ENCODE measurements at places on chromosomes 1 and 21. TPM values are rescaled to one million over a fixed set of nuclear protein-coding genes. Genes with fewer than 3 reads are reported as not detected.
A peak's percentile ranks its signal among the peaks of the same experiment; 100 is the strongest.

S100B gene
- 1.0 TPM for total RNA-seq

PNRC2 gene
- total RNA-seq: 57.8 TPM

CAPN8 gene
- total RNA-seq: not detected

TAS1R1 gene
- total RNA-seq: not detected

TMOD4 gene
- total RNA-seq: 1.4 TPM

LDLRAD1 gene
- not detected for total RNA-seq

TNNI3K gene
- total RNA-seq: not detected

CLIC6 gene
- 0.30 TPM for total RNA-seq

GRCh38 chr21:44958471-44959191, 18.8 kb downstream of the SLX9 start:
- DNase-seq: peak; percentile 49
- H3K4me1 ChIP-seq: peaks cover 47% of the 10 kb centered on the region
- H3K27ac ChIP-seq: peak overlapping the region; percentile 28
- H3K27me3 ChIP-seq: no peaks in the 10 kb centered on the region
- peaks cover 6% of the 10 kb centered on the region for H3K36me3 ChIP-seq

DNA sequence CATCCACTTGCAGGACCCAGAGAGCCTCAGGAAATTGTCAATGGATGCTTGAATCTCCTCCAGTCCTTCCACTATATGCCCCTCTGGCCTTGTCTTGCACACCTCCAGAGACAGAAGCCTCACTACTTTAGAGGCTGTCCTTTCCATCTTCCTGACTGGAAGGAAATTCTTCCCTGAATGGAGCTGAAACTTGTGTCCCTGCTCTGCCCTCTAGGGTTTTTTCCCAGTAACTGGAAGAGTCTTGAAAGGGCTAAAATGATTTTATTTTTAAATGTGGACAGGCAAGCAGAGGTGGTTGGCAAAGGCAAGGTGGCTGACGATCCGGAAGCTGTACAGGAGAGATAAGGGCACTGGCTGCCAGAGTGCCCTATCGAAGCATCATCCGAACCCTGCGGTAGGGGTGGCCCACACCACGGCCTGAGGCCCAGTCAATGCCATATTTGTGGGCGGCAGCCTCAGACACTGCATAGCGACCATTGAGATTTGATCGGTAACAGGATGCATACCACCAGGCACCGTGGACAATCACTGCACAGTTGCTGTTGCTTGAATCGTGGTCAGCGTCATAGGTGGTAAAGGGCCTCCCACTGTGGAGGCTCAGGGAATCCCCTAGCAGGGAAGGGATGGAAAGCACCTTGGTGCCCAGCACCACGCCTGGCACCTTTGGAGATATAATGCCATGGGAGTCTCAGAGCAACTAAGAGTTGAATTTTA, 2.3 kb upstream of the MAP3K6 start:
- no peak overlapping the region for H3K4me3 ChIP-seq
- no peak overlapping the region for H3K27ac ChIP-seq
- no peaks in the 10 kb centered on the region for H3K36me3 ChIP-seq
- H3K27me3 ChIP-seq: no peaks in the 10 kb centered on the region
- peaks cover 15% of the 10 kb centered on the region for H3K4me1 ChIP-seq
- DNase-seq: no peak

DNA sequence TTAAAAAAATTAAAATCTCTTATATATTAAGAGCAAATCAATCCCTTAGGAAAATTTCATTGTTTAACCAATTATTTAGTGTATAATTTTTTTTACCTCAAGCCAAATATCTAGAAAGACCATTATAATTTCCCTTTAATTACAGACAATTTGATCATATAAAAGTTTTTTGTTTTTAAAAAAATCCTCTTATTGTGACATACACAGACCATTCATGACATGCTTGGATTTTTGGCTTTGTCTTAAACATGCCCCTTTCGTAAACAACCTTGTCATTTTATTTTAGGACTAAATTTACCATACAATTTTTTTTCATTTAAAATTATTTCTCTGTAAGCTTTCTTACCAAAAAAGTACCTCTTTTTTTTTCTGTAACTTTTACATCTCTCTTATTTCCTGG, 14.2 kb upstream of the CYP4B1 start:
- H3K27me3 ChIP-seq: no peaks in the 10 kb centered on the region
- no peak overlapping the region for H3K27ac ChIP-seq
- DNase-seq: no peak
- H3K36me3 ChIP-seq: no peaks in the 10 kb centered on the region

DNA sequence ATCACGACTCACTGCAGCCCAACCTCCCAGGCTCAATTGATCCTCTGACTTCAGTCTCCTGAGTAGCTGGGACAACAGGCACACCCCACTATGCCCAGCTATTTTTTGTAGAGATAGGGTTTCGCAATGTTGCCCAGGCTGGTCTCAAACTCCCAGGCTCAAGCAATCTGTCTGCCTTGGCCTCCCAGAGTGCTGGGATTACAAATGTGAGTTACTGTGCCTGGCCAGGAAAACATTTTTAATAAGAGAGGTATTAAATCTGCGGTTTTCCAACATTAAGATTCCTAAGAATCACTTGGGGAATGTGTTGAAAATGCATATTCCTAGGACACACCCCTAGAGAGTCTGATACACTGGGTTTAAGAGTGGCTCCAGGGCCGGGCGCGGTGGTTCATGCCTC, 8.7 kb downstream of the CSF1 start:
- H3K27me3 ChIP-seq: no peaks in the 10 kb centered on the region
- no peak overlapping the region for H3K27ac ChIP-seq
- peaks cover 3% of the 10 kb centered on the region for H3K36me3 ChIP-seq
- no peaks in the 10 kb centered on the region for H3K4me1 ChIP-seq
- no peak for DNase-seq

GRCh38 chr1:156387870-156388173, 18.8 kb downstream of the RHBG start:
- no peak overlapping the region for H3K27ac ChIP-seq
- no peak for DNase-seq
- H3K4me3 ChIP-seq: no peak overlapping the region
- peaks cover 26% of the 10 kb centered on the region for H3K27me3 ChIP-seq
- H3K36me3 ChIP-seq: no peaks in the 10 kb centered on the region

GRCh38 chr1:158564608-158565007, 5.8 kb downstream of the OR6P1 start:
- no peaks in the 10 kb centered on the region for H3K27me3 ChIP-seq
- no peaks in the 10 kb centered on the region for H3K4me1 ChIP-seq
- H3K27ac ChIP-seq: no peak overlapping the region
- no peak for DNase-seq
- no peaks in the 10 kb centered on the region for H3K36me3 ChIP-seq

GRCh38 chr1:193614817-193615216, 428.4 kb upstream of the B3GALT2 start:
- no peaks in the 10 kb centered on the region for H3K36me3 ChIP-seq
- DNase-seq: peak; percentile 44
- peak overlapping the region; percentile 15 for H3K27ac ChIP-seq
- no peaks in the 10 kb centered on the region for H3K27me3 ChIP-seq
- no peak overlapping the region for H3K4me3 ChIP-seq
- H3K4me1 ChIP-seq: no peaks in the 10 kb centered on the region

- no peaks in the 10 kb centered on the region for H3K4me1 ChIP-seq
- H3K27ac ChIP-seq: no peak overlapping the region
- no peaks in the 10 kb centered on the region for H3K27me3 ChIP-seq
These were observed 161.2 kb downstream of the HMCN1 start for GRCh38 chr1:185895208-185895900.

DNA sequence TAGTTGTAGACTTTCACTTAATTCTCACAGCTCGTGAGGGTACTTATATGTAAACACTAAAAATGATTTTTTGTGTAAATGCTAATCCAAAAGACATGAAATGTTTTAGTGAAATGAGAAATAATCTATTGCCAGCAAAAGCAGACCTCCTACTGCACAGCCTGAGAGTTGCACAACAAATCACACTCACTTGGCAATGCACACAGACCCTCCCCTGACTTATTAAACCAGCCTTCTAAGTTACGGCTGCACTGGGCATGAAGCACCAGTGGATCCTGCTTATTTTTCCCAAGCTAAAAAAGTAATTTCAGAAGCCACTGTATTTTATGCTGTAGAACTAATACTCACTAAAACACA, 10.3 kb downstream of the ERRFI1 start:
- H3K27me3 ChIP-seq: no peaks in the 10 kb centered on the region
- H3K27ac ChIP-seq: peak overlapping the region; percentile 53
- H3K36me3 ChIP-seq: peaks cover 38% of the 10 kb centered on the region

DNA sequence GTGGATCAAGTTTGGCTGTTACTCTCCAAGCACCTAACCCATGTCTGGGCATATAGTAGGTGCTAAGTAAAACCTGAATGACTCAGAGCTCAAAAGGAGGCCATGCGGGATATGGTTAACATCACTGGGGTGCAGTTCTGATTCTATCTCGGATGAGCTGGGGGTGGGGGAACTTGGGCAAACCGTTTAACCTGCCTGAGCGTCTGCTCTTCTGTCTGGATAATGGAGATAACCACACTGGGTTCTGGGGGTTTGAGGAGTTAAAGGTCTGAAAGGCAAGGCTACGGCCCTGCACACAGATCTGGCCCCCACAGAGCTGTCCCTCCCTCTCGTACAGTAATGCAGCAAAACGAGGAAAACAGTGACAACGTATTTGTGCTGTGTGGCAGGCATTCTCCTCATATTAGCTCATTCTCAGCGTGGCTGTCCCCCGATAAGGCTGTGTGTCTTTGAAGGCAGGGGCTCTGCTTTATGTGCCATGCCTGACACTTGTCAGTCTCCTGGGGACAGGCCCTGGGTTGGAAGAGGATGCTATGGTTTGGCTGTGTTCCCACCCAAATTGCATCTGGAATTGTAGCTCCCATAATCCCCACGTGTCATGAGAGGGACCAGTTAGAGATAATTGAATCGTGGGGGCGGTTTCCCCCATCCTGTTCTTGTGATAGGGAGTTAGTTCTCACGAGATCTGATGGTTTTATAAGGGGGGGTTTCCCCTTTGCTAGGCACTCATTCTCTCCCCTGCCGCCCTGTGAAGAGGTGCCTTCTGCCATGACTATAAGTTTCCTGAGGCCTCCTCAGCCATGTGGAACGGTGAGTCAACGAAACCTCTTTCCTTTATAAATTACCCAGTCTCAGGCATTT, 6.8 kb upstream of the ALDH4A1 start:
- no peak overlapping the region for H3K4me3 ChIP-seq
- H3K27me3 ChIP-seq: no peaks in the 10 kb centered on the region
- DNase-seq: no peak
- H3K27ac ChIP-seq: no peak overlapping the region

- no peak overlapping the region for H3K4me3 ChIP-seq
- H3K4me1 ChIP-seq: no peaks in the 10 kb centered on the region
- H3K27ac ChIP-seq: no peak overlapping the region
- DNase-seq: no peak
- H3K36me3 ChIP-seq: no peaks in the 10 kb centered on the region
These were observed 114.1 kb downstream of the CSMD2 start for GRCh38 chr1:34050709-34051485.

DNA sequence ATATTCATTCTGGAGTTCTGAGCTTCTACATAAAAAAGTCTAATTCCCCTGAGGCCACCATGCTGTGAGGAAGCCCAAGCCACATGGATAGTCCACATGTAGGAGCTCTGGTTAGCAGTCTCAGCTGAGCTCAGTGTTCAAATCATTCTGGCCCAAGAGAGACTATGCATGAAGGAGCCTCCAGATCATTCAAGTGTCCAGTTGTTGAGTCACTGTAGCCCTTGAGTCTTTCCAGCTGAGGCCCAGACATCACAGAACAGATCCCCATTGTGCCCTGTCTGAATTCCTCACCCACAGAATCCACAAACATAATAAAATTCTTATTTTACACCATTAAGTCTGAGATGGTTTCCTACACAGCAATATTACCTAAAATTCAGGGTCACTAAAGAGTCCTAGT, 107.0 kb upstream of the NGF start:
- no peak for DNase-seq
- no peaks in the 10 kb centered on the region for H3K36me3 ChIP-seq
- no peak overlapping the region for H3K27ac ChIP-seq

DNA sequence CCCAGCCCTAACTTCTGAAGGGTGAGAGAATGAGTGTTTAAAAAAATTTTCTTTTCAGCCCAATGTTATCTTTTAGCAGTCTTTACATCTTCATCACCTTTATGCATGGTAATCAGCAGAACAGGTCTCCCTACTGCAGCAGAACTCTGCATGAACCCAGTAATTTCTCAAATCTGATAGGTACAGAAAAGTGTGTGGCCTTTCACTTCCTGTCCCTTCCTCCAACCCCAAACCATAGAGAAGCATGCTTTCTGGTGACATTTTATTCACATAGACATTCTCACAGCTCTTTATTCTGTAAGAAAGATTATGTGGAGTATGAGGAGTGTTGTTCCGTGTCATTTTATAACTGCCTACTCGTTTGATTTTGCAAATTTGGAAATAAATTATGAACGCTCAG, 68.6 kb downstream of the RPAP2 start:
- H3K27me3 ChIP-seq: no peaks in the 10 kb centered on the region
- H3K4me3 ChIP-seq: no peak overlapping the region
- no peak overlapping the region for H3K27ac ChIP-seq
- DNase-seq: no peak
- H3K4me1 ChIP-seq: no peaks in the 10 kb centered on the region
- peaks cover 10% of the 10 kb centered on the region for H3K36me3 ChIP-seq

- no peaks in the 10 kb centered on the region for H3K36me3 ChIP-seq
- H3K27me3 ChIP-seq: no peaks in the 10 kb centered on the region
- H3K27ac ChIP-seq: no peak overlapping the region
- H3K4me1 ChIP-seq: peaks cover 5% of the 10 kb centered on the region
These were observed 2.4 kb downstream of the FNBP1L start for GRCh38 chr1:93450321-93450720.

DNA sequence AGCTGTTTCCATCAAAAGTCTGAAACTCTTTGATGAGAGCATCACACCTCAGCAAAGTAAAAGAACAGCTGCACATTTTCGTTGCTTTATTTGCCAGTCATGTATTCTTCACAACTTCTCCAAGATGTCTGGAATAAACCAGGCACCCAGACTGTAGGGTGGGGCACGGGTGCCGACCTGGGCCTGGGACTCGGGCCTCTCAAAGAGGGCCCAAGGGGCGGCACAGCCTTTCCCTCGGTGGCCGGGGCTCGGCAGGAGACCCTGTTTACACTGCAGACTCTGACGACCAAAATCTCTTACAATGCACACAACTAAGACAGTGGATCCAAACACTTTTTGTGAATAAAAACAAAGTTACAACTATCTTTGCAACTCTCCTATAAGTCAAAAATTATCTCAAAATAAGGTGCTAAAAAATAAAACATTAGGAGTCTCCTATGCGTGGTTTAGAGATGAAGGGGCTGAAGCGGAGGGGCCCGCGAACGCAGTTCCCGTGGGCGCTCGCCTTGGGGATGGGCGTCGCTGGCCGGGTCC, 696 bp downstream of the LSS start:
- H3K27me3 ChIP-seq: no peaks in the 10 kb centered on the region
- no peak for DNase-seq
- peak overlapping the region; percentile 69 for H3K27ac ChIP-seq
- peaks cover 22% of the 10 kb centered on the region for H3K4me1 ChIP-seq
- peak overlapping the region; percentile 89 for H3K4me3 ChIP-seq
- H3K36me3 ChIP-seq: peaks cover 8% of the 10 kb centered on the region

GRCh38 chr1:96808191-96808590, 86.6 kb downstream of the PTBP2 start:
- no peaks in the 10 kb centered on the region for H3K4me1 ChIP-seq
- no peak overlapping the region for H3K4me3 ChIP-seq
- H3K27me3 ChIP-seq: no peaks in the 10 kb centered on the region
- peak; percentile 0 for DNase-seq
